ENCODE measurements at places on chromosomes 2 and 18. TPM values are rescaled to one million over a fixed set of nuclear protein-coding genes. Genes with fewer than 3 reads are reported as not detected.

Gene HOXD1
- total RNA-seq, result not detected

GRCh38 chr18:58490238-58490637 is 138.7 kb downstream of the ALPK2 start:
- DNase-seq, result no peak

DNA sequence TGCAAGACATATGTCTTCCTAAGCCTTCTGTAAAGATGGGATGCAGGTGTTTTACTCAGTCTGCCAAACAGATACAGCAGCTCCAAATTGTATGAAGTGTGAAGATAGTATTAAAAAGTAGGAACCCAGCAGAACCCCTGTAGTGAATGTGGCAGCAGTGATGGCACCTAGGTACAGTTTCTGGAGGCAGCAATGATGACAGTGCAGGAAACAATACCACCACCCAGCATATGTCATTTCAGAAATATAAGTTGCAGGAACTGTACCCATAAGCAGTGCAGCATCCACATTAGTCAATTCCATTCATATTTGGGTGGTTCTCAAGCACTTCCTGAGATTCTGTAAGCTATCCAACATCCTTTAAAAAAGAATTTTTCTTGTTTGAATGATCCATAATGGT is 46.7 kb upstream of the ATP5MC3 start:
- no peak for DNase-seq

- DNase-seq, result no peak
Measured at GRCh38 chr18:76759056-76759455, 63.3 kb upstream of the ZNF236 start.

DNA sequence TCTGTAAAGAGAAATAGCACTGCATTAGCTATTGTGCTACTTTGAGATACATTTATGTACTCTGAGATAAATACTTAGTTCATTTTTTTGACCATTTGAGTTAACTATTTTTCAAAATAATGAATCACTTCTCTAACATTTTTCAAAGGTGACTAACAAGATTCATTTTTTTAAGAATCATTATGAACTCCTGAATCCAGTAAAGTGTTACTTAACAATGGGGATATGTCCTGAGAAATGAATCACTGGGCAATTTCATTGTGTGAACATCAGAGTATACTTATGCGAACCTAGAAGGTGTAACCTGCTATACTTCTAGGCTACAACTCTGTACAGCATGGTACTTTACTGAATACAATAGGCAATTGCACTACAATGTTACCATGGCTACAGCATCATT is 355.8 kb downstream of the ARL6IP6 start:
- DNase-seq, result no peak

Gene STAT4
- total RNA-seq, result 0.53 TPM

DNA sequence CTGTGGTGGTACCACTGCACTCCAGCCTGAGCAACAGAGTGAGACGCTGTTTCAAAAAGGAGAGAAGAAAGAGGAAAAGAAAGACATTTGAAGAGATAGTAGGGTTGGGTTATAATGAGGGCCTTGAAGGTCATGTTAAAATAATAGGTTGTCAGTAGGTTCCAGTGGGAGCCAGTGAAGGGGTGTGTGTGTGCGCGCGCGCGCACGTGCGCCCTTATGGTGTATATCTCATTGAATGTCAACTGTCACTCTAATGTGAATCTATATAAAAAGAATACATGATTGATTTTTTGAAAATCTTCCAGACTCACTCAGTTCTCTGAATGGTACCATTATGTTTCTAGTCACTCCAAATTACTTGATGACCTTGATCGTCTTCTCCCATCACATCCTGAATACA is 9.1 kb downstream of the ZCCHC2 start:
- no peak for DNase-seq

Gene TEX44
- total RNA-seq, result not detected

Gene EFR3B
- total RNA-seq, result 12.7 TPM

Gene DNAJC5G
- not detected for total RNA-seq

Gene ABCB11
- total RNA-seq, result 0.04 TPM

DNA sequence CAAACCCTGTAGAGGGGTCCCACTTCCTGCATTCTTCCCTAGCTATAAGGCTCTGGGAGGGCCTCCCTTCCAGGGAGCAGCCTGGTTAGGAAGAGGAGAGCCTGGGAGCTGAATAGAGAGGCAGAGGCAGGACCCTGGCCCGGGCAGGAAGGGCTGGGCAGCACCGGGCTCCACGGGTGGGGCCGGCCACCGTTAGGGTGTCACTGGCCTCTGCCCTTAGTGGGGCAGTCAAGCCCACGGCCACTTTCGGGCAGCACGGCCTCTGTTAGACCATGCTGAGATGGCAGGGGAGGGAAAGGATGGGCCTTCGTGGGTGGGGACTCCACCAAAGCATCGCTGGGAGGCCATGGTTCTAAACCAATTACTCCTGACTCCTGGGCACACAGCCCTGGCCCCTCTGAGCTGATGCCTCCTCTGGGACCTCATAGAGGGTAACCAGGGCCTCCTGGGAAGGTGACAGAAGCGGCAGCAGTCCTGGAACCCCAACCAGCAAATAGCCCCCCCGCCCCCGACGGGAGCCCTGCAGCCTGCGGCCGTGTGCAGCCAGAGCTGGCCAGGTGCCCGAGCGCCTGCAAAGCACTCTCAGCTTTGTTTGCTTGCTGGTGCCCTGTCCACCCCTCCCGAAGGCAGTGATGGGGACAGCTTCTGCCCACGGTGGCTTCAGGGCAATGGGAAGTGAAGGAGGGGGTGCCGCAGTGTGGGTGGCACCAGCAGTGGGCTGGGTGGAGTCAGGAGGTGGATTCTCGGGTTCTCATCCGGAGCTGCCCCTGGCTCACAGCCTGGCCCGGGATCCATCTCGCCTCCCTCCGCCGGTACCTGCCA is 16.3 kb upstream of the HPCAL1 start:
- DNase-seq, result peak; percentile 49
